Right cardiac atrium (tissue), 5 donors: ENCODE measurements at places on chromosomes 2 and 18.

GRCh38 chr18:61893309-61893970 is 633 bp upstream of the RNF152 start:
- peak; percentile 87 for DNase-seq

DNA sequence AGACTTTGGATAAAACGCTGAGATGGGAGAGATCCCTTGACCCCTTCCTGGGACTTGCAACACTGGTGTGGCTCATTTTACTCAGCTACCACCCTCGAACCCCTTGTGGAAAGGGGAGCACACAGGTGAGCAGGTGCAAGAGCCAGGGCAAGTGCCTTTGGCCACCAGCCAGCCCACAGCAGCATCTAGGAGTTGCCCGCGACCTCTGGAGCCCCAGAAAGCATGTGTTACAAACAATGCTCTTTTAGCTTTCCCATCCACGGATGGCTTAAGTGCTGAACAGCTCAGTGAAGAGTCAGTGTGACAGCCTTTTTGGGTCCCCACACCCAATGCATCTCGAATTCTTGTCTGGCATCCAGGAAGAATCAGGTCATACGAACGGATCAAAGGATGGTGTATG is 197.8 kb downstream of the MEMO1 start:
- no peak for DNase-seq

DNA sequence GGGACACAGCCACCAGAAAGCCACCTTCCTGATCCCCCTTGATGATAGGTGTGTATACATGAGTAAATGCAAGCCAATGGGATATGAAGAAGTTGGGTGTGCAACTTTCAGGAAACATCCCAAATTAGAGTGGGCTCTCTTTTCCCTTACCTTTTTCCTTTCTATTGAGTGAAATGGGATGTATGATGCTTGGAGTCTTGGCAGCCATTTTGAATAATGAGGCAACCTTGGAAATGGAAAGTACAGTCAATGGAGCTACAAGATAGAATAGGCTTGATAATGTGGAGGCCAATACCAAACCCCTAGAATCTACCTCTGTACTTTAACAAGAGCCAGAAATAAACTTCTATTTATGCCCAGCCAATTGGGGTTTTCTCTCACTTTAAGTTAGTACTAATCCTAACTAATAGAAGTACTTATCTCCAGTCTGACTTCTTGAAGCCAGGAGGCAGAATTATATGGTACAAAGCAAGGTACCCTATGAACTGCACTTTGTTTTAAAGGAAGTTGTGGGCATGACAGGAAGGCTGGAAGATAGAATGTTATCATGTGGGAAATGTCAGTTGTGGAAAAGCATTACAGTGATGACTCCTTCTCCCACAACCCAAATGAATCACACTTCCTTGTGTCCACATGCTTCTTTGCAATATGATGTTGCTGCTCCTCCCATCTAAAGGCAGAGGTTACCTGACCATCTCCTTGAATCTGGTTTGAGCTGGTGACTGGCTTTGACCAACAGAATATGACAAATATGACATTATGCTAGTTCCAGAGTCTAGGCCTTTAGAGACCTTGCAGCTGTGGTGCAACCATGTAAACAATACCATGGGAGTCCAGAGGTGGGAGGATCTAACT is 12.9 kb upstream of the NABP1 start:
- DNase-seq = no peak

DNA sequence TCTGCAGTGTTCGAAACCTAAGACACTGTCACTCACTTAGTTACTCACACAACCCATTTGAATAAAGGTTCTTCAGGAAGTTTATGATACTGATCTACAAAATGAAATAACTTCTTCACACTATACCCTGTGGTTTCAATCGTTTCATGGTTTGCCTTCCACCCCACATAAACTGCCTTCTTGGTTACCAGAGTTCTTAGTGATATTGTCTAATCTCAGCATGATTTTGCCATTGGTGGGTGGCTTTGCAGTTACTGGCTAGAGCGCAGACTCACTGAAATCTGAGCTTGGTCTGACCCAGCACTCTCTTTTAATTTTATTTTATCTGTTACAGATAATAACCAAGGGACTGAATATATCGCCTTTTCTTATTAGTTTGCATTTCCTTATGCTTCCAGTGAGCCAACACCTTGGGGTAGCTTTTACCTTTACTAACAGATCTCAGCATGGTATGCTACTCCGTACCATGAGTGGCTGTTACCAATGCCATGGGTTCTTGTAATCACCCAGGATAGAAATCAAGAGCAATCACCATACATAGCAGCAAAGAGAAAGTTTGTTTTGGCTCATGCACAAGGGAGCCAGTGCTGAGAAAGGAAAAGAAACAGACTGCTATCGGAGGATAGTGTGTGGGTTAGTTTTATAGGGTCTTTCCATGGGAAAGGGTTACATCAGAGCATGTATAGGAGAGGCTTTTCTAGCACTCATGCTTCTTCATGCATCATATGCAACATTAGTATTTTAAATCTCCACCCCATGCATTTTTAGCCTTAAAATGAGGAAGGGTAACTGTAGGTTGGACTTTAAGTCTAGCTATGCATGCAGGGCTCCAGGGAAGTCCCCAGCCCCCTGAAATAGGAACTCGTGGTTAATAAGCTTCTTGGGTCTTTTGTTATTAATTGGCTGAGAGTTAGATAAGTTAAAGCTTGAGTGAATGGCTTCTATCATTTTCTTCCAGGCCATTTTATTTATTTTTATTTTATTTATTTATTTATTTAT is 33.3 kb downstream of the ANXA4 start:
- DNase-seq = no peak

DNA sequence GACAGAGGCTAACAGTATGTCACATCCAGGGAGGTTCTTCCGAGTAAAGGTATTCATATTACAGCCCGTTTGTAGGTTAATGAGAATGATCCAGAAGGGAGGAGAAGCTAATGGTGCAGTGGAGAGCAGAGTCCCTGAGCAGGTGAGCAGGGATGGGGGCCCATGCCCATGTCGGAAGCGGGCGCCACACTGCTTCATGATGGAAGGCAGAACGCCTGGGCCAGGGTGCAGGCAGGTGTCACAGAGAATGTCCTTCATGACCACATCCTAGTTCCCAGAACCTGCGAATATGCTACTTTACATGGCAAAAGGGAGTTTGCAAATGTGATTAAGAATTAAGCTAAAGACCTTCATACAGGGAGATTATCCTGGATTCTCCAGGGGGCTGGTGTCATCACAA is 4.0 kb downstream of the HES6 start:
- DNase-seq = no peak
